ENCODE measurements at places on chromosomes 1 and 21. TPM values are rescaled to one million over a fixed set of nuclear protein-coding genes. Genes with fewer than 3 reads are reported as not detected.
A peak's percentile ranks its signal among the peaks of the same experiment; 100 is the strongest.

GRCh38 chr21:16419188-16419921, 689.6 kb downstream of the USP25 start:
- DNase-seq, result peak; percentile 50

DNA sequence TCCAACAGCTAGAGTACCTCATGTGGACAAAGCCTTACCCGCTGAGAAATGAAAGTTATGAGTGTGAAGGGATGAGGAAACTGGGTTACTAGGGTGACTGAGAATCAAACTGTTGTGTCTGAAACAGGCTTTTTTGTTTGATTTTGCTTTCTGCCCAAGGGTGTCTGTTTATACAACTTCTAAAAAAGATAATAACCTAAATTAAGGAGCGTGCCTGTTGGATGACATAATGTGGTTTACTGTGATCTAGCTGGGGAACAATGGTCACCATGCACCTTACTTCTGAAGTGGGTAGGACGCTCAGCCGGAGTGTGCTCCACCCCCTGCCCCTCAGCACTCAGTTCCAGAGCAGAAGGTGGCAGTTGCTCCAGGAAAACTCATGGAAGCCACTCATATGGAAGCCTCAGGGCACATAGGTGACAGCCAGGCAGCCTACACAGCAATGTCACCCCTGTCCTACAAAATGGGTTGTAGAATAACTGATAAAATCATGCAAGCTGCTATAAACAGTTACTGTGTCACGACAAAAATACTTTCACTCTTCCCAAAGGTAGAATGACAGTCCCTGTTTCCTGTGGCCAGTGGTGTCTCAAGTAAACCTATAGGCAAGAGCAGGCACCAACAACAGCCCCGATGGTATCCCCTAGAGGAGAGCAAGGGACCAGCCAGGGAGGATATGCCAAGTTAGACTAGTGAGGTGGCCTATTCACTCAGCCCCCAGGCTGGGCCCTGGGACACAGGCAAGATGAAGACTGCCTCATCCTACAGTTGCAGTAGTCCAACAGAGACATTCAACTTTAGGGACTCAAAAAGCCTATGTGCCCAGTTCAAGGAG, 29.3 kb downstream of the SIPA1L2 start:
- DNase-seq, result no peak

Gene DCLRE1B
- 4.2 TPM for total RNA-seq

GRCh38 chr1:94783342-94784189, 36.6 kb upstream of the SLC44A3 start:
- peak; percentile 76 for DNase-seq

Gene KRTAP11-1
- not detected for total RNA-seq

Gene ETV3L
- not detected for total RNA-seq

DNA sequence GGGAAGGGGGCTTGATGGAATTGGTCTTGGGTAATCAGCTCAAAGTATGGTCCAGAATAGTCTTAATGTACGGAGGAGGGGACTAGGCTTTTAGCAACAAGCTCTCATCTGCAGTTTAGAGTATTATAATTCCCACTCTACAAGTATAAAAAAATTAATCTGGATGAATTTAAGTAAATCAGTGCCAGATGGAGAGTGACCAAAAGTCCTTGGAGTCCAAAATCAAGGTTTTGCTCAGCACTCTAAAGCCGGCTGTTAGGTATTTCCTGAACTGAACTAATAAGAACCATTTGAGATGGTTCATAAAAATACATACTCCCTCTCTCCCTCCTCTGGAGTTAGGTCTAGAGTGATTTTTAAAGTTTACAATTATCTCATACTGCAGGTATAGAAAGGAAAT, 23.7 kb downstream of the GLUL start:
- no peak for DNase-seq

DNA sequence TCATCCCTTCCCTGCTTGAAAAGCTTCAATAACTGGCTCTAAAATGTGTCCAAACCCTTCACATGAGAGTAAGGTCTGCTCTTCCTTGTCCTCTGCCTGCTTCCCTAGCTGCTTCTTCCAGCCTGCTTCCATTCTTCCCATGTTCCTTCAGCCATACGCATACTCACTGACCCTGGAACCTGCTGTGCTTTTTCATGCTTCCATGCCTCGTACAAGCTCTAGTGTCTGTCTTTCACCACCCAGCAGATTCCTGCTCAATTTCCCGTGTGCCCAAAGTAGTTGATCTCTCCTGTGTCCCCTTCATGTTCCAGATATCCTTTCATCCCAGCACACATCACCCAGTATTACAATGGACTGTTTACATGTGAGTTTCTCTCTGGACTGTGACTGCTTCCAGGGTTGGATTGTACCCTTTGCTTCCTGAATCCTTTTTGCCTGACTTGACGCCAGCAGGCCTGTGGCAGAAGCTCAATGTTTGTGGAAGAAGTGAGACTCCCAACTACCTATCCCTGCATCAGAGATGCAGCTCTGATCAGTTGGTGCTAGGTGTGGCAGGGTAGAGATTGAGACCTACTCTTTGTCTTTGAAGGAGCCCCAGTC, 35.9 kb upstream of the RNF19B start:
- DNase-seq, result no peak

Gene PKP1
- 149 TPM for total RNA-seq

- no peak for DNase-seq
Observed at GRCh38 chr1:230335861-230336522, 90.1 kb downstream of the PGBD5 start.

Gene TNFRSF18
- 0.67 TPM for total RNA-seq

GRCh38 chr1:60558236-60558635, 484.7 kb upstream of the C1orf87 start:
- no peak for DNase-seq

GRCh38 chr1:15731735-15732685, 4.0 kb upstream of the SLC25A34 start:
- no peak for DNase-seq

All from mammary epithelial cell (primary cell).